ENCODE measurements at places on chromosomes 13 and 19.

GRCh38 chr19:48158210-48158790 is 11.8 kb downstream of the LIG1 start:
- DNase-seq, result no peak

DNA sequence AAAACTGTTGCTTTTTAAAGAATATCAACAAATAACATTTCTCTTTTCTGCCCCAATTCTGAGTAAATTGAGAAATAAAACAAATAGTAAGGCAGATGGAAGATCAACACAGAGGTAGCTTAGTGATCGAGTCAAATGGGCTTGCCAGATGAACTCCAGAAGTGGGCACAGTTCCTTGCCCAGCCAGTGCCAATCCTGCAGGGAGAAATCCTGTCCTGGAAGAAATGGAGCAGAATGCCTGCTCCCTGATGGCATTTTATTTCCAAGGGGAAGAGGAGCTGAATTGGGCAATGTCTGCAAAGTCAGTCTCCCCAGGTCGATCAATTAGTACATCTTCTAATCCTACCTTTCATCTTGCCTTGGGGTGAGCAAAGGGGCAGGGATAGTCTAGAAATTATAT is 225.3 kb downstream of the NHLRC3 start:
- DNase-seq, result no peak

GRCh38 chr19:15213715-15214381 is 13.1 kb upstream of the NOTCH3 start:
- DNase-seq, result no peak

DNA sequence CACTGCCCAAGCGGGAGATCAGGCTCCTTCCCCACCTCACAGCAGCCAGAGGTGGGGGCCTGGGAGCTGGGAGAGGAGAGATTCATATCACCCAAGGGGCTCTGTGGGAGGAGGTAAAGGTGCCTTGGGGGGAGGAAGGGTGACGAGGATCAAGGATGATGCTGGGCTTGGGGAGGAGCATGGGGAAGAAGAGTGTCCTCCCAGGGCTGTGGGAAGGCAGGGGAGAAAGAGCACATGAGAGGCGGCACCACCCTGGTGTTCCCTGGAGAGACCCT is 82.7 kb downstream of the ANKRD10 start:
- DNase-seq, result no peak

- no peak for DNase-seq
Observed at GRCh38 chr13:33582121-33582520, 235.8 kb upstream of the RFC3 start.

GRCh38 chr13:74070065-74070464 is 64.1 kb downstream of the KLF12 start:
- DNase-seq, result peak; percentile 98

- DNase-seq, result no peak
Observed at GRCh38 chr13:41334810-41335209, 23.7 kb downstream of the NAA16 start.

- peak; percentile 22 for DNase-seq
Observed at GRCh38 chr19:2207991-2208860, 27.9 kb downstream of the PLEKHJ1 start.

DNA sequence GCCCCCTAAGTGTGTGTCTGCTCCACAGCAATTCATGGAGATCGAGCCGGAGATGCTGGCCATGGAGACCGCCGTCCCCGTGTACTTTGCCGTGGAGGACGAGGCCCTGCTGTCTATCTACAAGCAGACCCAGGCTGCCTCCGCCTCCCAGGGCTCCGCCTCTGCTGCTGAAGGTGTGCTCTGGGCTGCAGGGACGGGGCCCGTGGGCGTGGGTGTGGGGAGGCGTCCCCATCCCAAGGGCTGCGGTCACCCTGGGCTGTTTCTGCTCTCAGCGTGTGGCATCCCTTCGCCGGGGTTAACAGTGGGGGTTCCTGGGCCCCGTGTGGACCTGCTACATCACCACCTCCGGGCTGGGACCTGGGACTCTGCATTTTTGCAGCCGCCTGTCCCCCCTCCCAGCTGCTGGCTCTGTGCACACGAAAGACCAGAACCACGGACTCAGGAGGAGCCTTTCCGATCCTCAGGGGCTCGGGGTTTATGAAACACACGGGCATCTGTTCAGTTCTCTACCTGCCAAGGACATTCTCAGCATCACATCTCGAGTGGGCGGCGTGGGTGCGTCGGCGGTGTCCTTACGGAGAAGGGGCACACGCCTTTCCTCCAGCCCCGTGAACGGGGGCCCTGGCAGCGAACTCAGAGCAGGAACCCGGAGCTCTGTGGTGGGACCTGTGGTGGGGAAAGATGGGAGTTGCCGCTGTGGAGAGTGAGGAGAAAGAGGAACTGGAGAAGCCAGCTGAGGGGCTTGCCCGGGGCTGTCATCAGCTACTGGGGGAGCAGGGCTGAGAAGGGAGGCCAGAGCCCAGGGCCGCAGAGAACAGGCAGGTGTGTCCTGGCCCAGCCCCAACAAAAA is 7.8 kb downstream of the NCLN start:
- DNase-seq, result no peak

DNA sequence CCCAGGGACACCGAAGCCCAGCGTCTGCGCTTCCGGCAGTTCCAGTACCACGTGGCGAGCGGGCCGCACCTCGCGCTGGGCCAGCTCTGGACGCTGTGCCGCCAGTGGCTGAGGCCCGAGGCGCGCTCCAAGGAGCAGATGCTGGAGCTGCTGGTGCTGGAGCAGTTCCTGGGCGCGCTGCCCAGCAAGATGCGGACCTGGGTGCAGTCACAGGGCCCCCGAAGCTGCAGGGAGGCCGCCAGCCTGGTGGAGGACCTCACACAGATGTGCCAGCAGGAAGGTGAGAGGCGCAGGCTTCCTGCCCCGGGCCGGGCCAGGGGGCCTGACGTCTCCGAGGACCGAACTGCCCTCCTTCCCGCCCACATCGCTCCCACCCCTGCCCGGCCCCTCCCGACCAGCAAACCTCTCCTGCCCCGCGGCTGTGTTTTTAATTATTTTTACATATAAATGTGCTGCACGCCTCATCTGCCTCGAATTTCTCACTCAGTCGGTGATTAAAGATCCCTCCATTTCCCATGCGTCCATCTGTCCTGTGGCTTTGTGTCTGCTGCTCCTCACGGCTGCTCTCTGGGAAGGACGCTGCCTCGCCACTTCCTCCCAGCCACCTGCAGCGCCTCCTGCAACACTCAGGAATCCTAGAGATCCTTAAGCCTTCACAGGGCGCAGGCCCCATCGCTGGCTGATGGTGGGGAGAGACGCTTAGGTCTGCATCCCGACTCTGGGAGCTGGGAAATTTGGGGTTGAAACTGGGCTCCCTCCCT is 4.3 kb downstream of the ZSCAN1 start:
- no peak for DNase-seq

DNA sequence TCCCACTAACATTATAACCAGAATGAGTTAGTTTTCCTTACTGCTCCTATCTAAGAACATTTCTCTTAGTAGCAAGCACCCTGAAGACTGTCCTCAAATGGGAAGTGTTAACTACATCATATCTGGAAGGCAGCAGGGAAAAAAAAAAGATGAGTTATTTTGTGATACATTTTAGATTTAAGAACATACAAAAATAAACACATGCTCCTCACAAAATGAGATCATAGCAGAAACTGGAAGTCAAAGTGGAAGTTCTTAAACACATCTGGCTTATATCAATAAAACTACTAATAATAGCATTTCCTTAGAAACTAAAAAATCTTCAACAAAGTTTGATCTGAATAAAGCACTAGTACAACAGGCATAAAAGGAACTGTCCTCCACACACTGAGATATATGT is 70.4 kb downstream of the SLITRK6 start:
- no peak for DNase-seq

DNA sequence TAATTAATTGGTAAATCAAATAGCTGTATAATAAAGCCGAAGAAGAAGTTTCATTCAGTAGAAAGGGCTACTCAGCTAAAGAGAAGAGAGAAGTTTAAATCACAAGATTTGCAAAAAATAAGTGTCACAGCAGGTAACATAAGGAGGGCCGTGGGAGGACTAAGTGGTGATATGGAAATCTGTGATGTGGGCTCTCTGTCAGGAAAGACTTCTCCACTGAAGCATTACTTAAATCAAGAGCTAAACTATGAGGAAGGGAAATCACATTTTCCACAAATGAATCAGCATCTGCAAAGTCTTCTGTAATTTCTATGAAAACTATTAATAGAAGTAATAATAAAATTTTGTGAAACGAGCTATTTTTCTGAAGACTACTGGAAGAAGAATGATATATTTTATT is 153.8 kb downstream of the PCDH9 start:
- no peak for DNase-seq

GRCh38 chr13:113297370-113298042 is 467 bp downstream of the LAMP1 start:
- no peak for DNase-seq

DNA sequence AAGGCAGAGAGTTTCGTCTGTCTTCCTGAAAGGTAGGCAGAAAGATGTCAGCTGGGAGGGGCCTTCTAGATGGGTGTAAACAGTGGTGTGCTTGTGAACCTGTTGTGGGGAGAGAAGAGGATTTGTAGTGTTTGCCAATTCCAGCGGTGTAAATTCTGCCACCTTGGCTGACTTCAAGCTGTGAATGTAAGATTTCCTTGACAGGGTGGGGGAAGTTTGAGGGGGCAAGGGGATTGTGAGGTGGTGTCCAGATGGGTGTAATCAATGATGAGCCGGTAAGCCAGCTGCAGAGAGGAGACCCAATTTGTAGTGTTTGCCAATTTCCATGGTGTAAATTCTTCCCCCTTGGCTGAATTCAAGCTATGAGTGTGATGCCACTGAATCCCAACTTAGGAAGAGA is 61.0 kb upstream of the ADGRE5 start:
- DNase-seq, result no peak

DNA sequence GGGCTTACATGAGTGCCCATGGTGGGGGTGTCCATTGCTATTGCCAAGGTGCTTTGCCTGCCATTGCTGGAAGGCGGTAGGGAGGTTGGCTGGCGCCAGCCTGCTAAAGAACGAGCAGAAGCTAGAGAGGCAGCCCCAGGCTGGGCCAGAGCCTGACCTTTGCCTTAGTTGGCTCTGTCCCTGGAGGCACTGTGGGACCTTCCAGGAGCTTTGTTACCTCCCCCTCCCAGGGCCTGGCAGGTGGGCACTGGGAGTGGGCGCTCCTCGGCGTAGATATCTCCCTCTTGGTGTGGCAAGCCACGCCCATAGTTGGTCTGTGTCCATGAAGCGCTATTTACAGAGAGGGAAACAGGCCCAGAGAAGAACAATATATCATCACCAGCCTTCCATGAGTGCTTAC is 2.3 kb upstream of the SLC25A42 start:
- no peak for DNase-seq

DNA sequence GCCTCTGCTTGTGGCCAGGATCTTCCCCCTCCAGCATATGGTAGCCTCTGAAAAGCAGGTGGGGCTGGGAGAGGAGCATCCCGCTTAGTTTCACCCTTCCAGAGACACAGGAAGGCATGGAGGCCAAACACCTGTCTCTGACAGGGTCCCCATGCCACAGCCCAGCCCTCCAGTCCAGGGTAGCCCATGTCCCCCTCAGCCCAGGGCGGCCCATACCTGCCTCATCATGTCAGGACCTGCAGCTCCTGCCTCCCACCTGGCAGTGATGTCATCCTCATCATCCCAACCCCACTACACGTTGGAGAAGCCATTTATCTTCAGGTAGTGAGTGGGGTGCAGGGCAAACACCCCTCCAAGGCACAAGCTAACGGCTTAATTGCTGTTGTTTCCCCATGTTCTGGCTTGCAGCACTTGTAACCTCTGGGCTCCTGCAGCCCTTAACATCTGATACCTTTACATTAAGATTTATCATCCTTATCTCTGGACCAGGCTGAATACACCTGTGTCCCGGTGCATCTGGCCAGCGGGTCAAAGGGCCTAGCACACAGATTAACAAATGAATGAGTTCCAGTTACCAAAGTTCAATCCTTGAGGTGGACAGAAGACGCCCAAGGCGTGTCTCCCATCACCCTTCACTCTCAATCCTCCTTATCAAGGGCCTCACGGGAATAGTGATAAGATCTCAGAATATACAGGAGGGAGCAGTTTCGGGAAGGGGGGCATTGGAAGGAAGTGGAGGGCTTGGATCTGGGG is 22.2 kb downstream of the ZNF175 start:
- no peak for DNase-seq

DNA sequence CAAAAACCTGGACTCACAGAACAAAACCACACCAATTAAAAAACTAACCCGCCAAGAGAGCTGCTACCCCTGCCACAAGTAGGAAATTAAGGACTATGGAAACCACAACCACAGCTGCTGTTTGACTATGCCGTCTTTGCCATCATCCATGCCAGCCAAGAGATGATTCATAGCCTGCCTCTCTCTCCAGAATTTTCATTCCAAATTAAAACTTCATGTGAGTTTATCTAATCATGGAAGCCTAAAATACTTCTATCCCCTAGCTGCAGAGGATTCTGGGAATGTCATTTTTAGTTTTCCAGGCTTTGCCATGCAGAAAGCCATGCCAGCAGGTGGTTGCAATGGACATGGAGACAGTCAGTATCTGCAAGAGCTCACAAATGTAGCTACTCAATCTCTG is 27.6 kb upstream of the GTF2F2 start:
- DNase-seq, result peak; percentile 34

- DNase-seq, result no peak
Observed at GRCh38 chr19:35079826-35080225, 35.8 kb upstream of the FXYD3 start.

DNA sequence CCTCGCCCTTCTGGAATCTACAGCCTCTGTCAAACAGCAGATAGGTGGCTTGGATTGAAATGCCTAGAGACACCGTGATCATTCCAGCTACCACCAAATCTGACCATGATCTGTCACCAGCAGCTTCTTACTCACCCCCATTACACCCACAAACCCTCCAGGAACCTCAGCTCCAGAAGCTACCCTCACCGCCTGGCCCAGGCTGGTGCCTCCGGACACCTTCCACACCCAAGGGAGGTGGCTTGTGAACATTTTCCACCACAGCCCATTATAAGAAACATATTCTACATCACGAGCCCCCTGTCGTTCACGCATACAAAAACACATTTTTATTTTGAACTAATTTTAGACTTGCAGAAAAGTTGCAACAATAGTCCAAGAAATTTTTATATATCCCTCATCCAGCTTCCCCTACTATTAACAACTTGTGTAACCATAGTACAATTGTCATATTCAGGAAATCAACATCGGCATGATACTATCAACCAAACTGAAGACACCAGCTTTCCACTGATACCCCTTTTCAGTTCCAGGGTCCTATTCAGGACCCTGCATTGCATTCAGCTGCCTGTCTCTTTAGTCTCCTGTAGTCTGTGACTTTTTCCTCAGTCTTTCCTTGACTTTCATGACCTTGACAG is 15.4 kb upstream of the UBE2L5 start:
- DNase-seq, result no peak

GRCh38 chr19:52603558-52604207 is 33.6 kb downstream of the ZNF701 start:
- no peak for DNase-seq

Measured in Jurkat, Clone E6-1 (cell line).